BE2C (cell line): ENCODE measurements at places on chromosomes 5 and 9.

DNA sequence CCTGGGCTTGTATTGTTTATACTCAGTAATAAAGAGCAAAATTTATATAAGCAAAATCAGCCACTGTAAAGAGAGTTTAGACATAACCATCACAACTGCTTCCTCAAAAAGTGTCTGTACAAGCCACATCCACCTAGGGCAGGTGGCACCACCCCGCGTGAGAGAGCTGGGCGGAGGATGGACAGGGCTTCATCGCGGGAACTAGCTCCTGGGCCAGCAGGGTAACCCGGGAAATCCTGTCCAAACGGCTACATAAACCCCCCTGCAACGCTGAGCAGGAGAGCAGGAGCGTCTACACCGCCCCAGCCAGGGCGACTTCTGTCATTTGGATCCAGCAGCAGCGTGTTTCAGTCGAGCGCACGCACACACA lies 1.3 kb downstream of the SLC6A3 start:
- no peak for DNase-seq

- peak; percentile 30 for DNase-seq
Measured at GRCh38 chr5:74575741-74576538, 64.6 kb downstream of the ENC1 start.

DNA sequence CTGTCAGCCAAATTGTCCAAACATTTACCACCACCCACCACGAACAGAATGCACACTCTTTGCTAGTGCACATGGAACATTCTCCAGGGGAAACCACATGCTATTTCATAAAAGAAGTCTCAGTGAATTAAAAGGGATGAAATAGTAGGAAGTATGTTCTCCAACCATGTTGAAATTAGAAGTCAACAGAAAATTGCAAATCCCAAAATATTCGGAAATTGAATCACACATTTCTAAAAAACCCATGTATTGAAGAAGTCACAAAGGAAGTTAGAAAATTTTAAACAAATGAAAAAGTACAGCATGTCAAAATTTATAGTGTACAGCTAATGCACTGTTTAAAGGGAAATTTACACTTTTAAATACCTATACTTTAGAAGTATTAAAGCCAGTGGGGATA lies 50.8 kb downstream of the TGFBR1 start:
- DNase-seq, result no peak

DNA sequence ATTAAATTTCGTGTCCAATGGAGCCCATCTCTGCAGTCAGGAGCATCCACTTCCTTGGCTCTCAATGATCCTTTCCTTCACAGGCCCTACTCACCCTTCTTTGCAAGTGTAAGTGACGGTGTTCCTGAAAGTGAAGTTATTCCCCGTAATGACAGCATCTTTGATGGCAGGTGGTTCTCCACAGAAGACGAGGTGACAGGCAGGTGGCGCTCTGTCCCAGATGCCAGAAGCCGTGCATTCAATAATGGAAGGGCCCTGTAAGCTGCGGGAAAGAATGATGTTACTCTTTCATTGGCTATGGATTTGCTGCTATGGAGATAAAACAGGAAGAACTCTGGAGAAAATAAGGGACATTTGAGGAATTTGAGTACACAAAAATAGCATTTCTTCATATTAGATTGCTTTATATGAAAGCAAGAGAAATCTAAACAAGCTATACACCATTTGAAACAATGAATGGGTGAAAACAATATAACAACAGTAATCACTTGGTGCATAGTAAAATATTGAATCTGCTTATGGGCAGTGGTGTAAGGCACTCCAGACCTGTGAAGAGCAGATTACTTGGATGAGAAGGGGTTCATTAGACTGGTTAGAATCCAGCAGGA lies 89.9 kb upstream of the TXNDC8 start:
- DNase-seq, result peak; percentile 60

DNA sequence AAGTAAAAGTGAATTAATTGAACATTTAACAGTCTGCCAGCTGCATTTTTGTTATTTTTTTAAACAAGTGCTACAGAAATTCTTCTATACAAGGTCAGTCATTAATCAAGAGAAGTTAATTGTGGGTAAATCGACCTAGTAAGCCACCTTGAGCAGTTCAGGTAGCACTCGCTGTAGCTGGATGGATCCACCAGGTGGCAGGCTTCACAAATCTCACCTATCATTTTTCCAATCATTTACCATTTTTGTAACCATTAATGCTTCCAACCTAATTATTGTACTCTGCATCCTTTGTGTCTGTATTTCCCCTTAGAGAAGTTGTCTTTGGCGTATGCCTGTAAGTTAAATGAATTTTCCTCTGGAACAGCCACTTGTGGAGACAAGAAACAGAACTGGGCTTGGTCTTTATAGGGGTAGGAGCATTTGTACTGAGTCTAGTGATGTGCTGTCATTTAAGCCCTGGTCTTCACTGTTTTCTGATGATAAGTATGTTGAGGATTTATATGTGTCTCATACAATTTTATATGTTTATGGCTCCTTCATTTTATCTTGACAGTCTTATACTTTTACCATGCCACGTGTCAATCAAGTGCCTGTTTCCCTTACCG lies 39.5 kb downstream of the CD180 start:
- peak; percentile 60 for DNase-seq
